T-helper 1 cell (primary cell): ENCODE measurements at places on chromosomes 7 and 10.

DNA sequence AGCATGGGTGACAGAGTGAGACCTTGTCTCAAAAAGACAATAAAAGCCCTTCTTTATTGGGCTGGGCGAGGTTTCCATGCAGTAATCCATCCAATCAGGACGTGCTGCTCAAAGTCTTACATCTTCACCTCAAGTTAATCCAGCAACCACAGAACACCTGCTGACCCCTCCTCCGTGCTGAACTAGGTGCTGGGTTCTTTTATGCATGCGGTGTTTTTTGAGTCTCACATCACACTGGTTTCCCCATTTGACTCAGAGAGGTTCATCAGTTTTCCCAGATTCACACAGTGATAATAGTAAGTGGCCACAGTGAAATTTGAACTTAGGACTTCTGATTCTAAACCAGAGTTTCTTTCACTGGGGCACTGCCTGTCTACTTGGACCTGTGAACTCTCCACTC, 58.3 kb upstream of the GTF2I start:
- no peak for DNase-seq

DNA sequence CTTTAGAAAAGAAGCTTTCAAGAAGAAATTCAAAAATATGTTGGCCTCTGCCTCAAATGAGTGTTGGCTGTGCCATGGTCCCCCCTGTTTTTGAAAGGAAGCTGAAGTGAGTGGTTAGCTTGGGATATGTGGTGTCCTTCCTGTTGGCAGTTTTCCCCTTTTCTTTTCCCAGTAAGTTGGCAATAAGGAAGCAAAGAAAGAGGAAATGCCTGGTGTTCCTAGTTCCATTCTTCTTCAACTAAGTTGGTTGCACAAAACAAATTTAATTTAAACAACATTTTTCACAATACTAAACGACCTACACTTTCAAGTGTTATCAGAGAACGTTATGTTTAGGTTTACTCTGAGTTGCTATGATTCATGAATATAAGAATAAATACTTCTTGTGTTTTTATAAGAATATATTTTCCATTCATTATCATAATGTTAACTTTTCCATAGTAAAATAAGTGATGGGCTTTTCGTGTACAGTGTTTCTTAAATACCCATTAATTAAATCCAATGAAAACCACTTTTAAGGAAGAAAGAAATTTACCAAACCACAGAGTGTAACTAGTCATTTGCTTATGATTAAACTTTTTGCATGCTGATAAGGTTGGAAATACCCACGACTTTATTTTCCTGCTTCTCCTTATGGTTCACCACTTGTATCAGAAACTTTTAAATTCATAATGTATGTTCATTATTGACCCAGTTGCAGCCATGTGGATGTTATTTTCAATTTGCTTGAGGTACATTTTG, 7.7 kb downstream of the HDAC9 start:
- DNase-seq = no peak

DNA sequence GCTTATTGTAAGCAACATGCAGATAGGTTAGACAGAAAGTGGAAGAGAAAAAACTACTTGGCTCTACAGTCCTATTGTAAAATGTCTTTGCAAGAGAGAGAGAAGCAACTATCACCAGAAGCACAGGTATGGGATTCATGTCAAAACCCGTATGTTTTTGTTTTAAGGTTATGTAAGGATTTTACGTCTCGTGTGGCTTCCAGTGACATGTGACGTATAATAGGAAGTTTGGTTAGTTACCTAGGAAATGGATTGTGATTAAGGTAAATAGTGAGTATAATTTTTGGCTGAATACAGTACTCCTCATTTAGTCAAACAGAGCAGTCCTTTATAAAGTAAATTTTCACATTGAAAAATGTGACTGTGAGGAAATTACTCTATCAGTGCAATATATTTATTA, 62.0 kb downstream of the PHF14 start:
- DNase-seq = no peak

DNA sequence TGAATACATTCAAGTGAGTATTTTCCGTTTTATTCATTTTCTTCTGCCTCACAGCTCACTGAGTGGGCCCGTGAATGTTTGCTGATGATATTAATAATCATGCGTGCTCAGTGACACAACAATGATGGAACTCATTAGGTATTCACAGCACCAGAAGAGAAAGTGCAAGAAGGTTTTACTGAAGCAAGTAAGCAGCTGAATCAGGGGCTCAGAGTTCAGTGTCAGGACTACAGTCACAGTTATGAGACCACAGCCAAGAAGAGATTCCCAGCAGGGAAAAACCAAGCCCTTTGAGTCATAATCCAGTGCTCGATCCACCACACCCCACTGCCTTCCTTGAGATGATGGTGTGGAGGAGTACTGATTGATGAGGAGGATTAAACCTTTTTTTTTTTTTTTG, 247.4 kb downstream of the KIAA1217 start:
- DNase-seq = no peak

DNA sequence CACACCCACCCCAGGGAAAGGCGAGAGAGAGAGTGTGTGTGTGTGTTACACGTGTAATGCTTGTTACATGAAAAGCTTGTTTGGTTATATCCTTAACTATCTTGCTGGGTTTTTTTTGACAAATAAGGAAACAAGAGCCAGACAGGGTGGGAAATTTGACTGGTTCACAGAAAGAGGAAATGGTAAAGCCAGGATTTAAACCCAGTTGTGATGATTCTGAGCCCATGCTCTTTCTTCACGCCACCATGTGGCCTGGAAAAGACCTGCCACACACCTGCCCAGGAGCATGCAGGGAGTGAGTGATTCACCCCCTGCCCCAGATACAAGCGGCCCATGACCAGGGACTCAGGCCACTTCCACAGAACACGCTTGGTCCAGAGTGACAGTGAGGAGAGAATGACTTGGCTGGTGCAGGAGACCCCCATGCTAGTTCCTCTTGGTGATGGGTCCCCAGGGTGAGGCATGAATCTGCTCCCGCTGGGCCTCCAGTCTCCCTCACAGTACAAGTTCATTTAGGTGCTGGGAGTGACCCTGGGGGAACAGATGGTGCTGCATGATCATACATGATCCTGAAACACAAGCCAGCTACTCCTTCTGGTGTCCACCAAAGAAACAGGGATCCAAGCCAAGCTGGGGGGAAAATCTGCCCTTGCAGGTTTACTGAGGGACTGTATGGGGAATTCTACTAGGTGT, 21.0 kb upstream of the EIF5AL1 start:
- no peak for DNase-seq

- DNase-seq = no peak
These were observed 134.6 kb upstream of the ITGB1 start for GRCh38 chr10:33092596-33092995.

DNA sequence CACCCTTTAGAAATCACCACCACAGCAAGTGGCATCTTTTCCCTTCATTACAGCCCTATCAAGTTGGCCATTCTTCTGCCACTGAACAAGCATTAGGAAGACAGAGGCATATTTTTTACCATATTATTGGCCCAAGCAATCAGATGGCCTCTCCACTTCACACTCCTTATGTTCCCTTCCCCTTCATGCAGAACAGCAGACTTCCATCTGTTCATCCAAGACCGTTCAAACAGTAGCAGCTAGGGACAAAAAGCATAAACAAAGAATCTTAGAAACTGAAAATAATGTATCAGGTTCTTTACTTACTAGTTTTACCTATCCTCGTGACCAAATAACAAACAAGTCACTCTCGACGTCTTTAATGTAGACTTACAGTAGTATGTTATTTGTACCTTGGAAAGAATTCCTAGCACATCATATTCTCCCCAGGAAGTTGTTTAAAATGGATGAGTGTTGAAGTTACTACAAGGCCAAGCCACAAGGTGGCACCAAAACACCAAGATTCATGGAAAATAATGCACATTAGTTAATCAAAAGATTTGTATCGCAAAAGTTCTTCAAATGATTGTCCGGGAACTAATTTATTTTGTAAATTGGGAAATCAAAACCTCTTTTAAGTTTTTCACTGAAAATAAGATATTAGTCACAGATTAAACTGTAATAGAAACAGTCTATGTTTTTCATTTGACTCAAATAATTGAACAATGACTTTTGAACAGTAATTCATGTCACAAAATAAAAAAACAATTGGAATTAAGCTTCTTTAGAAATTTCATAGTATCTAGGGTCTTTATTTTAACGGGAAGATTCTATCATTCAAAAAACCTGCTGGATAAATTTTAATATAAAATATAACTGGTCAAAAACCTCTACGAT, 112.1 kb downstream of the VPS41 start:
- DNase-seq = peak; percentile 33

- DNase-seq = no peak
These were observed 104.6 kb upstream of the CACNA2D1 start for GRCh38 chr7:82548141-82548688.

DNA sequence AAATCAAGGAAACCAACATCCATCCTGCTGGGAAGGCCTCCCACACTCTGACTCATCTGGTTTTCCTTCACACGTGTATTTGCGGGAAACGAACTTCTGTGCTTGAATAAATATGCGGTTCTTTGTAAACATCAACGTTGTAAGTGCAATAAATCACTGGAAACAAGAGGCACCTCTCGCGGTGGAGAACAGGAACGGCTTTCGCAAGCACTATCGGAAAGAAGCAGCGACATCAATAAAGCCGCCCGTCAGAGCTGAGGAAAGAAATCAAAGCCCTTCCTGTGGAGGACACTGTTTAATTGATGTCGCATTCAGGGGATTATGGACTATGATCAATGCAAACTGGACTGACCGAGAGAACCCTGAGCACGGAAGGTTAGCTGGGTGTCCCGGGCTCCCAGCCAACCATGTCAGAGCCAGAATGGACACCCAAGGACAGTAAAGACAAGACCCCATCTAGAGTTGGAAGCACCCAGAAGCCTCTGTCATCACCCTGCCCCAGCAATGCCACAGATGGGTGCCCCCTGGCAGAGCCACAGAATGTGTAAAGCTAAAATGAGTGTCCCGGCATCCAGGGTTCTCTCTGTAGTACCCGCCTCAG, 37.6 kb downstream of the OAT start:
- no peak for DNase-seq

- no peak for DNase-seq
These were observed 11.7 kb upstream of the ZNF862 start for GRCh38 chr7:149826344-149827088.
